ENCODE measurements at places on chromosomes 12 and 14.

DNA sequence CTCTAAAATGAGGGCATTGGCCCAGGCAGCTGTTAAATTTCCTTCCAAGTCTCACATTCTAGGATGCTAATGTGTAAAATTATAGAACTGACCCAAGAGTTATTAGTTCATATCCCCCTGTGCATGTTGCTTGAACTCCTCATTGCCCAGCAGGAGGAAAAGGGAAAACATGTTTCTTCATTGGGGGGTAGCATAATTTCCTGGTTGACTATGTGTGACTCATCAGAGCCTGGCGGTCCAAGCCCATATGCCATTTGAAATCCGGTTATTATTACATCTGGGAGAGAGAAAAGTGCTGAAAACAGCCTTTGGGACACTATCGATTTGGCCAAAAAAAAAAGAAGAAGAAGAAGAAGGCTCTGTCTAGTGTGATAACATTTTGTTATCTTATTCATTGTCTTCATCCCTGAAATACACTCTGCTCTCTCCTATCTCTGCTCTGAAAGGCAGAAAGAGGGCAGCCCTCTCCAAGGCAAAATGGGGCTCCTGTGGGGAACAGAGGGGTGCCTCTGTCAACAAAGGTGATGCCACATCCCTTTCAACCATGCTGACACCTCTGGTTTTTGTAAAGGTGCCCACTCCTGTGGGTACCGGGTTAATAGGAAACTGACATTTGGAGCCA, 114.2 kb downstream of the DAD1 start:
- no peak for DNase-seq

GRCh38 chr12:52255926-52256583, 18.4 kb upstream of the KRT86 start:
- DNase-seq = no peak

DNA sequence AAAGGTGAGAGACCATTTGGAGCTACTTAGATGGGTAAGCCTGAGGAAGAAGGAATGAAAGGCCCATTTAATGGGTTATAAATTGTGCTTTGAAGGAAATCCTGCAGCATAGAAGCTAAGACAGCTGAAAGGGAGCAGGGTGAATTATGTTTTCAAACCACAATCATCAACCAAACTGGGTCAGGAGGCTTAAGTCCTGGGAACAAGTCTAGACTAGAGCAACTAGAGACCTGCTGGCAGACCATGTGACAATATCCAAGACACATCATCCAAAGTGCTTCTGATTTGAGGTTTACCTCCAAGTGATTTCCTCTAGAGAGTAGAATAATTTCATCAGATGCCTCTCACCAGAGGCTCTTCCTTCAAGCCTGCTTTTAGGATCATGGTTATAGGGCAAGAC, 53.7 kb downstream of the MAP3K9 start:
- no peak for DNase-seq

GRCh38 chr14:102917469-102918211, 4.8 kb upstream of the AMN start:
- DNase-seq = no peak

DNA sequence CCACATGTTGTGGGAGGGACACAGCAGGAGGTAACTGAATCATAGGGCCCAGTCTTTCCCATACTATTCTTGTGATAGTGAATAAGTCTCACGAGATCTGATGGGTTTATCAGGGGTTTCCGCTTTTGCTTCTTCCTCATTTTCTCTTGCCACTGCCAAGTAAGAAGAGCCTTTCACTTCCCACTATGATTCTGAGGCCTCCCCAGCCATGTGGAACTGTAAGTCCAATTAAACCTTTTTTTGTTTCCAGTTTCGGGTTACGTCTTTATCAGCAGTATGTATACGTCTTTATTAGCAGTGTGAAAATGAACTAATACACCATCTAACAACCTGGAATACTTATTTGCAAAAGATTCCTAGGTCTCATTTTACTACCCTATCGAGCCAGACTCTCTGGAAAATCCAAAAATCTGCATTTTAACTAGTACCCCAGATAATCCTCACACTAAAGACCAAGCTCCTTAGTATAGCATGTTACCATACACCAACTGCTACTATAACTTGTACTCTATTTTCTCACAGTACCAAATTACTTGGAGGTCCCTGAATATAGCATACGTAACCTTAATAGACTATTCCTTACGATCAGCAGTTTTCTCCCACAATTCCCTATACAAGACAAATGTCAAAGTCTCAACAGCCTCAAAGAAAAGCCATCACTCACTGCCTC, 11.5 kb downstream of the GTF2A1 start:
- DNase-seq = no peak

DNA sequence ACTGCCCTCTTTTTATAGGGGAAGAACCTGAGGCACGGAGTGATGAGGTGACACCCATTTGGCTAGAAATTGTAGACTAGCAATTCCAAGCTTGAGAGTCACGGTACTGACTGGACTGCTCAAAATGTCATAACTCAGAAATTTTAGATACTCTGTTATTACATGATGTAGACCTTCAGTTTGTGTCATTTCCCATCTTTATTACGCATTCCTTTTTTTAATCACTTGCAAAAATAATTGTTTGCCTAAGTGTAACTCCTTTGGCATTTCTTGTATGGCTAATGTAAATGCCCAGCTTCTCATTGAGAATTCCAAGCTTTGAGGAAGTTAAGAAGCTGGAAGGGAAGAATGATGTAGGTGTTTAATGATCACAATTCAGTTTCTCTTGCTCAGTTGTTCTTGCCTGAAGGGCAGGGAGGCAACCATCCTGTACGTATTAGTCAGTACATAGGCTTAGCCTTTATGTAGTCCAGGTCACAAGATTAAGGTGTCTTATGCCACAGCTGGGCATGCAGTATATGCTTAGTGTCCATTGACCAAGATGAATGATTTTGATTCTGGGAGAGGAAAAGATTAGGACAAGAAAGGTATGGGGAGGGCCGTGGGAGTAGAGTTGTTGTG, 68.2 kb upstream of the EVL start:
- DNase-seq = no peak

DNA sequence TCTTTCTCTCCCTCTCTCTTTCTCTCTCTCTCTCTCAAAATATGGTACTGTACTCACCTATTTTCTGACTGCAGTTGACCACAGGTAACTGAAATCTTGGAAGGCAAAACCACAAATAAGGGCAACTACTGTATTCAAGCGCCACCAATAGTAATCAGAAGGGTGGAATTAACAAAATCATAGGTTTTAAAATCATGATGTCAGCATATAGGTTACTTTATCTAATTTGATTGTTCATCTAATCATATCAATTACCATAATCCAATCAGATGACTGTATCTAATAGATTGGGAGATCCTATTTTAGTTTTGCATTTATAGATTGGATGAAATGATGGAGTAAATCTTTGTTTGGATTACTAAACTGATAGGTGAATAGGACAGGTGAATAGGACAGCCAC, 155.8 kb upstream of the KITLG start:
- DNase-seq = no peak

DNA sequence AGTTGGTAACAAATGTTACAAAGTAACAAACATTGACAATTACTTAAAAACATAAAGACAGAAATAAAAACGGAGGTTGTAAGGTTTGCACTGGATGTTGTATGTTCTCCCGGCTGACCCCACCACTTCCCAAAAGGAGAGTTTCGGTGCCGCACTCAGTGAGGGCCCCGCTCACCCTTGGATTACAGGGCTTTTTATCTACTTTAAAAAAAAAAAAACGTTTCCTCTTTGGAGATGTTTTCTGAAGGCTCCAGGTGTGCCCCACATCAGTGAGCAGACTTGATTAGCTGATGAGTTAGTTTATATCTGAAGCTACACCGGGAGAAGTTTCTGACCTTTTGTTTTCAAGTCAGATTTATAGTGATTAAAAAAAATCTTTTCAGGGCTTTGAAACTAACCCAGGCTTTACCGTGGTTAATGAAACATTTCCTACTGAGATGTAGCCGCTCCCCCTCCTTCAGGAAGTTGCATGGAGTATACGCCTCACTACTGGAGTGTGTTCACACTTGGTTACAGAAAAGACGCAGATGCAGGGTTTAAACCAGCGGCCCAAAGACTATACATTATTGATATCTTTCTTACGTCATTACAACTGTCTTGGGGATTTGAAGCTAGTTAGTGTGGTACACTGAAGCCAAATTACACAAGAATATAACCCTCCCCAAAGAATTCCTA, 38.0 kb upstream of the BCL7A start:
- DNase-seq = no peak

DNA sequence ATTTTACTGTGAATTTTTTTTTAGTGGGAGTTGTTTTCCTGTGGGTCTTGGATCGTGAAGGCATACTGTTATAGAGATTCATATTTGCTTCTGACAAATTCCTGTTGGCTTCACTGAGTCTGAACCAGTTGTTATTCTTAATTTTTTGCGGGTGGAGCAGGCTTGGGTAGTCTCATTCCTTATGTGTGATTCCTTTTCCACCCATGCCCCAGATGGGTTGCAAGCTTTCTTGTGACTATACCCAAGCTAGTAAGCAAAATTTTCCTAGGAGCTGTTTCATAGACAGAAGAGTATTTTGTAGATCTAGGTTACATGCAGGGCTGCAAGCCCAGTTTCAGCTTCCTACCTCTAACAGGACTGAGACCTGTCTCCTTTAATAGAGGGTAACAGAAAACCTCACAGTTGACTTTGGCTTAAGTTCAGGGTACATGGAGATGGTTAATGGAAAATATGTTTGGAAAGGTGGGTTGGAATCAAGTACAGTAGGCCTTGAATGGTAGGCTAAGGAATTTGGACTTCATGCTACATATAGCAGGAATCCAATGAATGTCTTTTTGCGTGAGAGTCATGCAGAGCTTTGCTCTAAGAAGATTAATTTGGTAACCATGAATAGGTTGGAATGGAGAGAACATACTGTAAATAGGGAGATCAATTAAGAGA, 29.0 kb downstream of the TRMT5 start:
- DNase-seq = no peak

- no peak for DNase-seq
Observed at GRCh38 chr12:32117316-32117715, 10.7 kb downstream of the BICD1 start.

GRCh38 chr12:11953523-11953922, 117.2 kb upstream of the BCL2L14 start:
- no peak for DNase-seq

GRCh38 chr12:20264608-20265114, 103.7 kb upstream of the PDE3A start:
- no peak for DNase-seq

DNA sequence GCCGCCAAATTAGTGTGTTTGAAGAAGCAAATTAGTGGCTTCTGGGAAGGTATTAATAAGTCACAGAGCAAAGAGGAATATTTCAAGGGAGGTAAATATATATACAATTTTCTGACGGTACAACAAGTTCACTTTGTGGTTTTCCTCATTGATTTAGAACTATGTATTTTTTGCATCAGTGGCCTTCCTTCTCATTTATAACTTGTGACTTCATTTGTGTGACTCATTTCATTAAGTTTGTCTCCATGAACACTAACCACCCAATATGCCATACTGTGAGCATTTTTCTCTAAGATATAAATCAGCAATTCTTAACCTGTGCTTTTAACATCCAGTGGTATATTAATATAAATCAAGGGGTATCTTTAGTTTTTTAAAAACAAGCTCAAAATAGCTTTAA, 29.3 kb upstream of the ARHGAP5 start:
- DNase-seq = no peak

- no peak for DNase-seq
Observed at GRCh38 chr12:12562016-12562483, 613 bp downstream of the DUSP16 start.

DNA sequence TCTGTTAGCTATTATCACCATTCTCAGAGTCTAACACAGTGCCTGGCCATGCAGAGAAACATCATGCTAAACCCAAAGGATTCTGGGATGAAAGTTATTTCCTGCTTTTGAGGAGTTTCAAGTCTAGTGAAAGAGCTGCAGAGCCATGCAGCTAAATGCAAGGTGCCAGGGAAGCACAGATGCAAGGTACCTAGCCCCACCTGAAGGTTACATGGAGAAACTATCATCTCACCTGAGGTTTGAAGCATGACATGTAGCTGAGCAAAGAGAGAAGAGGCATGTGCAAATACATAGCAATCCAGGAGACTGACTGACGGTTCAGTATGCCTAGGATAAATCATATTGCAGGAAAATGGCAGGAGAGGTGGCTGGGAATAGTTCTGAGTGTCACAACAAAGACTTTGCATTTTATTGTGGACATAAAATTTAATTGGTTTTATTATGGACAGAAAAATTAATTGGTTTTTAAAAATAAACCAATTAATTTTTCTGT, 170.4 kb downstream of the PRKD1 start:
- no peak for DNase-seq

GRCh38 chr12:26971963-26972362, 33.7 kb downstream of the FGFR1OP2 start:
- no peak for DNase-seq

DNA sequence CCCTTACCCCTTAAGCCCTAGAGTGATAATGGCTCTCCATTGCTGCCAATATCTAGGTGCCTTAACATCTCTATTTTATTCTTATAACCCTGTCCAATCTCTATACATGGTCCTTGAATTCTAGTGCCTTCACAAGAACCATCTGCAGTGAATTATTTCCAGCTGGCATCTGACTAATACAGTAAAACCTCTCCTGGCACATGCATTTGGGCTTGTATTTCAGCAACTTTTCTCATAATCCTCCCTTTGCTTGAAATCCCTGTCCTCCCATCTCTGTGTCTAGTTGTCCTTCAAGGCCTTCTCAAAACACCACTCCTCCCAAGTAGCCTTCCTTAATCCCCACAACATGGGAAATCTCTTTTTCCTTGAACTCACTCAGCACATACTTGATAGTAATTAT, 14.2 kb upstream of the HMGA2 start:
- DNase-seq = no peak

DNA sequence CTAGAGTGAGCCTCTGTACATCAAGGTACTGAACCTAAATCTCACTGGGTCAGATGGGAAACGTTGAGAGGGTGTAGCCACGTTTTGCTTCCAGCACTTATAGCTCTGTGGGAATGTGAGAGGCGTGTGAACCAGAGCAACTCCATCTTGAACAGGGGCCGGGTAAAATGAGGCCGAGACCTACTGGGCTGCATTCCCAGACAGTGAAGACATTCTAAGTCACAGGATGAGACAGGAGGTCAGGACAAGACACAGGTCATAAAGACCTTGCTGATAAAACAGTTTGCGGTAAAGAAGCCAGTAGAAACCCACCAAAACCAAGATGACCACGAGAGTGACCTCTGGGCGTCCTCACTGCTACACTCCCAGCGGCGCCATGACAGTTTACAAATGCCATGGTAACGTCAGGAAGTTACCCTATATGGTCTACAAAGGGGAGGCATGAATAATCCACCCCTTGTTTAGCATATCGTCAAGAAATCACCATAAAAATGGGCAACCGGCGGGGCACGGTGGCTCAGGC, 63.4 kb upstream of the NCOR2 start:
- no peak for DNase-seq

DNA sequence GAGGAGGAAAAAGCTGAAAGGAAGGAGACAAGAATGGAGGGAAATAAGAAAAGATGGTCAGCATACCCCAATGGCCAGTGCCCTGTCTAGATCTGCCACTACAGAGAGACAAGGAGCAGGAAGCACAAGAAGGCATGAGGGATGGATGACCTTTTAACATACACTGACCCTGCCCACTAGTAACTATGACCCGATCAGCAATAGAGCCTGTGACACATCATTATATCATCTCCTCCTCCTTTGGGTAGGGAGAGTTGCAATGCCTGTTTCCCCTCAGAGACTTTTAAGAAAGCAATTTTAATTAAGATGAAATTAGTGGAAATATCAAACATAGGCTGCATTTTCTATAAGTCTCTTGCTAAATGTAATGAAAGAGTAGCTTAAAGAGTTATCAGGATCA, 4.7 kb upstream of the SLC2A13 start:
- no peak for DNase-seq

- no peak for DNase-seq
Observed at GRCh38 chr12:31326736-31327659, 1.0 kb upstream of the SINHCAF start.

- DNase-seq = peak; percentile 54
Observed at GRCh38 chr12:104682790-104683279, 226.1 kb downstream of the CHST11 start.

Data from stimulated activated CD4-positive, alpha-beta T cell treated with anti-CD3 and anti-CD28 coated beads, Interleukin-1b, Interleukin-23, amount 100 ng/mL, for 1 hour (primary cell).